Tongue (tissue), 3 donors: ENCODE measurements at places on chromosomes 13 and 19. TPM values are rescaled to one million over a fixed set of nuclear protein-coding genes. Genes with fewer than 3 reads are reported as not detected.

OR4F17 gene
- not detected for total RNA-seq

SELENOV gene
- not detected for total RNA-seq

FCER2 gene
- not detected for total RNA-seq

SMIM44 gene
- not detected for total RNA-seq

LPAR2 gene
- total RNA-seq: 3.3 TPM

CYP2A6 gene
- total RNA-seq: not detected

ZNF808 gene
- total RNA-seq: 48.0 TPM

TEKTIP1 gene
- not detected for total RNA-seq

DNA sequence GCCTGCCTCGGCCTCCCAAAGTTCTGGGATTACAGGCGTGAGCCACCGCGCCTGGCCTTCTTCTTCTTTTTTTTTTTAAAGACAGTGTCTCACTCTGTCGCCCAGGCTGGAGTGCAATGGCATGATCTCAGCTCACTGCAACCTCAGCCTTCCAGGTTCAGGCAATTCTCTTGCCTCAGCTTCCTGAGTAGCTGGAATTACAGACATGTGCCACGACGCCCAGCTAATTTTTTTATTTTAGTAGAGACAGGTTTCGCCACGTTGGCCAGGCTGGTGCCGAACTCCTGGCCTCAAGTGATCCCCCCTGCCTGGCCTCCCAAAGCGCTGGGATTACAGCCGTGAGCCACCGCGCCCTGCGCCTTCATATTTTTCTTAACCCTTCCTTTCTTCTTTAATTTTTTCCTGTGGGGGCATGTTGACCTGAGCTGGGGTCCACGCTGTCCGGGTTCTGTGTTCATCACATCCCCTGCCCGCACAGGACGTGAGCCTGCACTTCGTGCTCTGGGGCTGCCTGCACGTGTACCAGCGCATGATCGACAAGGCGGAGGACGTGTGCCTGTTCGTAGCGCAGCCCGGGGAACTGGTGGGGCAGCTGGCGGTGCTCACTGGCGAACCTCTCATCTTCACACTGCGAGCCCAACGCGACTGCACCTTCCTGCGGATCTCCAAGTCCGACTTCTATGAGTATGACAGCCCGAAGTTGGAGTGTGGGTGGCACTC is 14.1 kb downstream of the PNPLA6 start:
- DNase-seq: no peak

GRCh38 chr19:4987692-4988370 is 18.9 kb downstream of the KDM4B start:
- no peak for DNase-seq

DNA sequence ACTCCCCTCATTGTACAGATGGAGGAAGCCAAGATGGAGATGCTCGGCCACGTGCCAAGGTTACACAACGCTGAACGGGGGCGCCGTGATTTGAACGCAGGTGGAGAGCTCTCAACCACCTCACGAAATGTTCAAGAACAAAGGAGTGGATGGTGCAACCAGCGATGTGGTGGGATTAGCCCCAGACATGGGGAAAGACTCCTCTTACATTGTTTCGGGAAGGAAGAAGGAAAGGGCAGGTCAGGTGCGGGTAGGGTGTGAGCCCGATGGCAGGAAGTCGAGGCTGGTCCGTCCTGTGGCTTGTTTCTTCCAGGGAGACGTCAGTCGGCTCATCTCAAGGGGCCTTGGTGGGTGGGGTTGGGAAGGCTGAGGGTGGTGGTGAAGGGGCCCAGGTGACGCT is 7.1 kb upstream of the KLK14 start:
- DNase-seq: no peak

- no peak for DNase-seq
Observed at GRCh38 chr13:106234636-106235035, 300.8 kb downstream of the EFNB2 start.

DNA sequence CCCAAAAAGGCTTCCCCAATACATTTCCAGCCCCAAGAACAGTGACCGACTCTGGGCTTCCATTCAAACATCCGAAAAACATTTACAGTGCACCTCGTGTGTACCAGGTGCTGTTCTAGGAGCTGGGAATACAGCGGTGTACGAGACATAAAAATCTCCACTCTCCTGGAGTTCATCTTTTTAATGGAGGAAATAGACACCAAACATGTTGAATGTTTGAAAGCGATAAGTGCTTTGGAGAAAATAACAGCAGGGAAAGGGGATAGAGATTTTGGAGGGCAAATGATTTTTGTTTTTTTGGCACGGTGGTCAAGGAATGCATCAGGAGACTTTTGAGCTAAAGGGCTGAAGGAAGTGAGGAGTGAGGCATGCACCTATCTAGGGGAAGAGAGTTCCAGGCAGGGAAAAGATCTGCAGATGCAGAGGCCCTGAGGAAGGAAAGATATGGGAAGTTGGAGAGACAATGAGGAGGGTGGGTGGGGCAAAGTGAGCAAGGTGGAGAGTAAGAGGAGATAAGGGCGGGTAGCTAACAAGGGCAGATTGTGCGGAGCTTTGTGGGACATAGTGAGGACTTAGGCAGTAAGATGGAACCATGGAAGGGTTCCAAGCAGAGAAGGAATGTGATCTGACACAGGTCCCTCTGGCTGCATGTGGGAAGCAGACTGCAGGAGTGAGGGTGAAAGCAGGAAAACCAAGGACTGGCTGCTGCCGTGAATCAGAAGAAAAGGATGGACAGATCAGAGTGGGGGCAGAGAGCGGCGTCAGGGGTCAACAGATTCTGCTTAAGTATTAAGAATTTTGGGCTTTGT is 703 bp upstream of the FBL start:
- no peak for DNase-seq

GRCh38 chr19:33606556-33606955 is 15.2 kb upstream of the CHST8 start:
- DNase-seq: peak; percentile 11

DNA sequence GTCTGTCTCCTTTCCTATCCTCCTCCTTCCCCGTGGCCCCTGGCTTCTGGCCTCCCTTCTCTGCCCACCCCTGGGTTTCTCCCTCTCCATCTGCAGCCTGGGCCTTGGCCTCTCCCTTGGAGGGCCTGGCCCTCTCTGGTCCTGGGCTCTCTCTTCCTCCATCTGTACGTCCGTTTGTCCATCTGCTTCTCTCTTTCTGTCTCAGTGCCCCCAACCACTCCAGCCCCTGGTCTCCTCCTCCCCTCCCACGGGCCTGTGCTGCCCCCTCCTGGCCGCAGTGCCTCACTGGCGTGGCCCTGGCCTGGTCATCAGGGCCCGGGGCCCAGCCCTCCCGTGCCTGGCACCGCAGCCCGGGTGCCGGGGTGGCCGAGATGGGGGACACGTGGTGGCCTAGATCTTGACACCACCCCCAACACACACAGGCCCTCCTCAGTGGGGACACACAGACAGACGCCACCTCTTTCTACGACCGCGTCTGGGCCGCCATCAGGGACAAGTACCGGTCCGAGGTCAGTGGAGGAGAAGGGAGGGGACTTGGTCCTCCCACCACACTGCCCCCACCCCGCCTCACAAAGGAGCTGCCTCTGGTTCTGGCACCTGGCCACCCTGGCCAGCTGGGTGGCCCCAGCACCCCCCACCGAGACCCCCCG is 11.3 kb downstream of the PRKCSH start:
- DNase-seq: peak; percentile 38

DNA sequence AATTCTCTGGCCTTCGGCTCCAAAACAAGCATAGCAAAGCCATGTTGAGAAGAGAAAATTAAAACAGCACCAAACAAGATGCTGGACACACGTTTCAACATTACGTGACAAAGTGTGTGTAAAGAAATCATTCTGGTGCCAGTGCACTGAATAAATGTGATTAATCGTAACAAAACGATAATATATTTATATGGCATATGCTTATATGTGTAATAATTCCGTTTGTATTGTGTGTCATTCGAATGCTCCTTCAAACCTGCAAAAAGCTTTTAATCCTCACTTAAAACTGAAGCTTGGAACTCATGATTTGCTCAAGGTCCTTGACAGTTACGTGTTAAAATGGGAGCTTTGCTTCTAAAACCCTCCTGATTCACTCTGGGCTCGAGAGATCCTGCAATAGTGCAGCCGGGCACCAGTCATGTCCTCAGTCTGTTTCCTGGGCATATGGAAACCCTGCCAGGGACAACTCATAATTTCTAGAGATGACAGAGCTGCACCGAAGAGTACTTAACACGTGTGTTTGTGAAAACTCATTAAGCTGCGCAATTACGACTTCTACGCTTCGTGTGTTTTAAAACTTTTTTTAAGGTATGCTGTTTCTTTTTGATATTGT is 731 bp upstream of the AKAP8L start:
- no peak for DNase-seq

DNA sequence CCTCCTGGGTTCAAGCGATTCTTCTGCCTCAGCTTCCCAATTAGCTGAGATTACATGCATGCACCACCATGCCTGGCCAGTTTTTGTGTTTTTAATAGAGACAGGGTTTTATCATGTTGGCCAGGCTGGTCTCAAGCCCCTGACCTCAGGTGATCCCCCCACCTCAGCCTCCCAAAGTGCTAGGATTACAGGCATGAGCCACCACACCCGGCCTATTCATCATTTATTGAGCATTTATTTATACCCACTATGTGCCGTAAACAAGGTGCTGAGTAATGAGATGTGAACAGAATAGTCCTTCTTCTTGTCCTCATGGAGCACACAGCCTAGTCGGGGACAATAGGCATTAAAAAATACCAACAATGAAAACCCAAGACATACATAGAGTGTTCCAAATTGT is 25.6 kb downstream of the ACTN4 start:
- DNase-seq: no peak

- DNase-seq: no peak
Observed at GRCh38 chr13:23751195-23751594, 138.0 kb downstream of the MIPEP start.

DNA sequence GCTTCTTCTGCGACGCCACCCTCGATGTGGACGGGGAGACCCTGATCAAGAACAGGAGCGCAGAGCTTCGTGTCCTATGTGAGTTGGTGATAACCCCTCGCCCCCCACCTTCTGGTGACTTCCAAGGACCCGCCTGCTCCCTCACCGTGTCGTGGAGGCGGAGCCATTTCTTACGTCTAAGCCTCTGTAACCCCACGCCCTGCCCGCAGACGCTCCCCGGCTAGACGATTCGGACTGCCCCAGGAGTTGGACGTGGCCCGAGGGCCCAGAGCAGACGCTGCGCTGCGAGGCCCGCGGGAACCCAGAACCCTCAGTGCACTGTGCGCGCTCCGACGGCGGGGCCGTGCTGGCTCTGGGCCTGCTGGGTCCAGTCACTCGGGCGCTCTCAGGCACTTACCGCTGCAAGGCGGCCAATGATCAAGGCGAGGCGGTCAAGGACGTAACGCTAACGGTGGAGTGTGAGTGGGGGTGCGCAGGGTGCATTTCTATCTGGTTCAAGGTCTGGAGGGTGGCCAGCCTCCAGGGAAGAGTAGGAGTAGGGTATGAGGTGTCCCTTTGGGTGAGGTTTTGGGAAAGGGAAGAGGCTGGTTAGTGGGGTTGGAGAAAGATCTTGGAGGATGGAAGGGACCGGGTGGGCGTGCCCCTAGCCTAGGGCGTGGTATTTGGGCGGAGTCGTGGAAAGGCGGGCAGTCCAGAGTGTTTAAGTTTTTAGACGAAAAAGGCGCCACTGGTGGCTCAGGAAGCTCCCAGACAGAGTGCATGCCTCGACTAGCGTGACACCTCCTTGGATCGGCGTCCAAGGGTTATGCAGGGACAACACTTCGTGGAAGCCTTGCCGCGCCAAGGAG is 3.3 kb downstream of the ICAM5 start:
- no peak for DNase-seq

DNA sequence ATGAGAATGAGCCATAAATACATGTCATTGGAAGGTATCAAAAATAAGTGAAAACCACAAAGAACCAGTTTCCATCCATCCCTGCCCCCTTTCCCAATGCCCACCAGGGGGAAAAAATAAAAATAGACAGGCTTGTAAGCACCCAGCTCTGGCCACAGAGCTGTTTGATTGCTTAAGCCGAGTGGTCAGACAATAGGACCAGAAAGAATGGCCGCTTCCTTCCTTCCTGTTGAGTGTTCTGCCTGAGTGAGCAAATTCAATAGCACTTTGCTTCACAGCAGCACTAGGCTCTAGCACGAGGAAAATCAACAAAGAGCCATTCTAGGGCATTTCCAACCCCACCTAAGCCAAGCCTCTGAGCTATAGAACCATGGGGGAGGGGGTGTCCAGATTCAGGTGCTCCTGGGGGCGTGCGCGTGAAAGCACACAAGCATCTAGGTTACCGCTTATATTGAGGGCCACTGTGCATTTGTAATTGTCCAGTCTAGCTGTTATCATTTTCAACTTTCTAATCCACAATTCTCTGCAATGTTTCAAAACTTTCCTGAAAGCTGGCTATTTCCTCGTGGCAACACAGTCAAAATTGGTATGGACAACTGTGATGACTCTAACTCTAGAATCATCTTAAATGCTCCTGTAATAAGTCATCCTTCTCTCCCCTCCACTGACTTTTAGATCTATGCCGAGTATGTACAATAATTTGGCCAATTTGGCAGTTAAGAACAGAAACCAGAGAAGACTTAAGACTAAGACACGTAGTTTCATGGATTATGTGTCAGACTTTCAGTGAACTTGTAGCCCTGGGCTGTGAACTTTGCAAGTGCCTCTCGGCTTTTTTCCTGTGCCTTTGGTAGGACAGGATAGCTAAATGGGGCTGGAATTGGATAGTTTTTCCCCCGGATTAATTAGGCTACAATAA is 64.3 kb downstream of the SPRY2 start:
- no peak for DNase-seq

GRCh38 chr19:32809754-32810153 is 59.8 kb downstream of the SLC7A9 start:
- no peak for DNase-seq

DNA sequence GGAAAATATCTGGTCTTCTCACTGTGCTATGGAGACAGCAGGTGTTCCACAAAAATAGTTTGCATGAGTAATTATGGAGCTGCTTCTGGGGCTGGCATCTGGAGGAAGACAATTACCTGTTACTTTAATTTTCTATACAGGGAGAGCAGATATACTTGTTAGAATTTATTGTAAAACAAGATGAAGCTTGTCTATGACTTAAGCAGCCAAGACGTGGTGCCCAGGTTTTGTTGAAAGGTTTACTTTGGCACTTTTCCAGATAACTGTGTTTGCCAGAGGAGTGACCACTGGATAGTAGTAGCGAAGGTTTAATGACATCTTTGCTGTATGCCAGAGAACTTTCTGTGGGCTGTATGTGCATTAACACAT is 134.5 kb upstream of the KL start:
- no peak for DNase-seq

GRCh38 chr19:46374536-46375475 is 27.9 kb downstream of the PPP5C start:
- DNase-seq: no peak

DNA sequence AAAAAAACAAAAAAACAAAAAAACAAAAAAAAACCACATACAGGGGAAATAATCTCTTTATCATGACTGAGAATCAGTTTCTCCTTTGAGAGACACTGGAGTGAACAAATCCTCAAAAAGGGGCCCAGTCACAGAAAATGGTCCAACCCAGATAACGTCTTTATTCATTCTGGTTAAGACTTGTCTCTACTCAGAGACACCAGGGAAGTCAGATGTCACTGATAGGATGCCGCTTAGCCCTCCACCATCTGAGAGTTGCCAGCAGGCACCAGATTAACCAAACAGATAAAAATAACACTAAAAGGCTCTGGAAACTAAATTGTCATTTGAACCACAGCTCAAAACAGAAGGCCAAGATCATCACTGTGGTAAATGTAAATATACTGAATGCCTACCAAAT is 1163.4 kb upstream of the ATXN8OS start:
- DNase-seq: no peak
